B cell (primary cell): ENCODE measurements at places on chromosomes 6 and 20.

DNA sequence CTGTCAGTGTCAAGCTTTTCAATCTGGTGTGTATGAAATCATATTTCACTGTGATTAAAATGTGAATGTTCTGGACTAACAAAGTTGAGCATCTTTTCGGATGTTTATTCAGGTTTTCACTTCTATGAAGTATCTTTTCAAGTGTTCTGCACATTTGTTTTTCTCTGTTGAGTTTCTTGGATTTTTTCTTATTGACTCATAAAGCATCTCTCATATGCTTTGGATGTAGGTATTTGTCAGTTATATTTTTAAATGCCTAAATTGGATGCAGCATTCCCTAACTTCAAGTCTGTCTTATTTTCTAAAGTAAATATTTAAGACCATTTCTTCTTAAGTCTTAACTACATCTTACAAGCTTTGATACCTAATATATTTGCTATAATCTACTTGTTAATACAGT is 398.0 kb downstream of the PLCB1 start:
- DNase-seq = no peak

- DNase-seq = peak; percentile 27
Measured at GRCh38 chr6:86937219-86938079, at the start of gene HTR1E. TSS of gene HTR1E (plus strand) at chr6:86937528. CDS start at chr6:87015335, 77,807 bp downstream.

GRCh38 chr20:50296450-50297375 is 106.1 kb downstream of the CEBPB start:
- no peak for DNase-seq

DNA sequence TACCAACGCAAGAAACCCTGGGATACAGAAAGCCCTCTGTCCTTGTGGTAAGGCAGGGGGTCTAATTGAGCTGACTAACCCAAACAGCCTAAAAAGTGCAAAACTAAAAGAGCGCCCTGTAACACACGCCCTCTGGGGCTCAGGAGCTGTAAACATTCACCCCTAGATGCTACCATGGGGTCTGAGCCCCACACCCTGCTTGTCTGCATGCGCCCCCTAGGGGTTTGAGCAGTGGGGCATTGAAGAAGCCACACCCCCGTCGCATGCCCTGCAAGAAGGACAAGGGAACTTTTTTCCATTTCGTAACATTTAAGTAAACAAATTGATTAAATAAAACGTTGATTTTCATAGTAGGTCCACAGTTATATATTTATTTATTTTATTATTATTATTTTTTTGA is 616.9 kb upstream of the MAN1A1 start:
- DNase-seq = no peak

GRCh38 chr6:15293674-15294073 is 47.8 kb downstream of the JARID2 start:
- DNase-seq = no peak

DNA sequence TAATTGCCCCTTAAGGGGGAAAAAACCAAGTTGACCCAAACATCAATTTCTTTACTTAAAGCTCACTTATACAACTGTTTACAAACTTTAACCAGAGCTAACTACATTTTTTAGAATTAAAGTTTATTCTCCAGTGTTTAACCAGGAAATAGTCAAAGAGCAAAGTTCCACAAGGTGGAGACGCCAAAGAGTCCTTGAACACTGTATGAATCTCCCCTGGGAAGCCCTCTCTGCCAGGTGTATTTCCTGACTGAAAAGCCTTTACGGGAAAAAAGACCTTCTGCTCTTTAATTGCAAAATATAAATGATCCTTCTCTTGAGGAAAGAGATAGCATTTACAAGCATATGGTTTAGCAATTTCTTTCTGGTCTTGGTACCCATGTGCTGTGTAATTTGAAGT is 36.2 kb downstream of the BTBD9 start:
- DNase-seq = no peak

DNA sequence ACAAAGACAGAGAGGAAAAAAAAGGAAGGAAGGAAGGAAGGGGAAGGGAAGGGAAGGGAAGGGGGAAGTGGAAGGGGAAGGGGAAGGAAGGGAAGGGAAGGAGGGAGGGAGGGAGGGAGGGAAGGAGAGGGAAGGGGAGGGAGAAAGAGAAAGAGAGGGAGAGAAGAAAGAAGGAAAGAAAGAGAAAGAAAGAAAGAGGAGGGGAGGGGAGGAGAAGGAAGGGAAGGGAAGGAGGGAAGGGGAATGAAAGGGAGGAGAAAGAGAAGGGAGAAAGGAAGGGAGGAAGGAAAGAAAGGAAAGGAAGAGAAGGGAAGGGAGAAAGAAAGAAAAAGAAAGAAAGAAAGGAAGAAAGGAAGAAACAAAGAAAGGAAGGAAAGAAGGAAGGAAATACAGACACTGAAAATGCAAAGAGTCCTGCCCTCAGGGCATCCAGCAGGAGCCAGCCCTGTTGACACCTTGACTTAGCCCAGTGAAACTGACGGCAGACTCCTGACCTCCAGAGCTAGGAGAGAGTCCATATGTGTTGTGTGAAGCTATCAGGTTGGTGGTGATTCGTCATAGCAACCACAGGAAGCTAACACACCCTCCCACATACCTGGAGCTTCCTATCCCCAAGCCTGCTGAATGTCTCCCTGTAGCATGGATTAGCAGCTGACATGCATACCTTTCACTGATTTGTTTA is 58.7 kb upstream of the SULF2 start:
- no peak for DNase-seq

DNA sequence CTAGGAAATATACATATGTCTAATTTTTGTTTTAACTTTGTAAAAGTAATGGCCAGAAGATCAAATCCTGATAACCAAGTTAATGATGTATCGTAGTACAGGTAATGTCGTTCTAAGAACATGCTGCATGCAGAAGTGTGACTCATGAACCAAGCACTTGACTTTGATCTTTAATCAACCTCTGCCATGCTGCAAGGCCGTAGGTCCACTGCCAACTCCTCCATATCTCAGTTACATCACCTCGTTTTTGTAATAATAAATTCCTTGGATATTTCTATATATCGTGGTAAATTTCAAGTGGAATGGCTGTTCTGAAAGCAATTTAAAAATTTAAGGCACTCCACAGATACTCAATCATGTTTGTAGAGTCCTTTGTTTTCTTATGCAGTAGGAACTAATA is 771.7 kb downstream of the EPHA7 start:
- DNase-seq = no peak

DNA sequence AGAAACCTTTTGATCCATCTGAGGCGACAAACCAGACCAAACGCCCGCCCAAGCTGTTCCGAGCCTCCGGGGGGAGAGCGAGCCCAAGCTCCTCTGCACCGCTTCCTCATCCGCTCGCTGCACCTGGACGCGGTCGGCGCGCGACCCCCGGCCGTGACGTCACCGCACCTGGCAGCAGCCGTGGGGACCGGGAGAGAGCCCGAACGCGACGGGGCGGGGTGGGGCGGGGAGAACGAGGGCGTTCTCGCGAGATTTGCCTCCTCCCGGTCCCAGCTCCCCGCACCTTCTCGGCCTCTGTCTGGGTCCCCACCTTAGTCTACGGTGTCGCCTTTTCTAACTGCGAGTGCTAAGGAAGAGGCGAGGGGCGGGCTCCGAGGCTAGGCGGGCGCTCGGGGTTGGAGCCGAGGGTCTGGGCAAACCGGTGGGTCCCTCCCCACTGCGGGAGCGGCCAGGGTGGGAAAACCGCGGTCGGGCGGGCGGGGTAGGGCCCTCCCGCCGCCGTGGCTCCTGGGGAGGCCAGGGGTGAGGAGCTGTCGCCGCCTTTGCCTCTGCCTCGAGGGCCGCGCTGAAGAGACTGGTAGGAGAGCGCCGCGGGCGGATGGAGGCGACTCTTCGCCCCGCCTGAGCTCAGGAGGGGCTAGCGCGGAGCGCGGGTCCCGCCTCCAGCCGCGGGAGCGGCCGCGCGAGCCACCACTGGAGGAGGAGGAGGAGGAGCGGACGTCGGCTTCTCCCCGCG is at the start of gene CD2AP:
Gene CD2AP (plus strand): TSS at position 293 of the 736 bp plus-strand sequence. CDS start 456 bp downstream, outside the sequence.
- DNase-seq = peak; percentile 97

DNA sequence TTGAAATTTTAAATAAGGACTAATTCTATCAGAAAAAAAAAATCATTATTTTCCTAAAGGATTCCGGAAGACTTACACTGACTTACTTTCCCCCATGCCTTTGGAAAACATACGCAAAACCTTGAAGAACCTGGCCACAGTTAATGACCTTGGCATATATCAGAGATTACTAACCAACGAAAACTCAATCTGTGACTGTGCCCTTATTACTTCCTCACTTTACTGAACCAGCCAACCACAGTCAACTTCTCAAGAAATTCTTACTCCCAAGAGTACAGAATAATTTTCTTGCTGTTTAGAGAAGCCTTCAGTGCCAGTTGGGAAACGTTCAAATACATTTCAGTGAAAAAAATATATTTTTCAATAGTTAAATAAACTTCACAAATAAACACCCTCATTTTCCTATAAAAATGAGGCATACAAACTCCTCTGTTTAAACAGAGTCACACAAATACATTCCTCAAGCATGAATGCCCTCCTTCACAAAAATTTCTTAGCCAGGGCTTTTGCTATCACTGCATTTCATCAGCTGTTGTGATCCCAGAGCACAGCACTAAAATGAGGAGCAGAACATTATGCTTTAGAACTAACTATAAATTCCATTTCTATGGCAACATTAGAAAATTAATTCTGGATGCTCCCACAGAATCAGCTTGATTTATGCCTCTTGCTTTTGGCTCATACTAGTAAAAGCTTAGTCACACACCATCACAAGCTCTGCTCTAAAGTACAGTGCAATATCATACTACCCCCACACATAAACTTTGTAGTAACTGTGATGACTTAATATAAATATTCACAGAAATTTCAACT is 117.6 kb downstream of the DST start:
- DNase-seq = no peak
